Lower lobe of right lung (tissue), 2 donors: ENCODE measurements at places on chromosomes 5 and 9.

GRCh38 chr9:127206666-127207065 lies 57.9 kb upstream of the GARNL3 start:
- DNase-seq = no peak

DNA sequence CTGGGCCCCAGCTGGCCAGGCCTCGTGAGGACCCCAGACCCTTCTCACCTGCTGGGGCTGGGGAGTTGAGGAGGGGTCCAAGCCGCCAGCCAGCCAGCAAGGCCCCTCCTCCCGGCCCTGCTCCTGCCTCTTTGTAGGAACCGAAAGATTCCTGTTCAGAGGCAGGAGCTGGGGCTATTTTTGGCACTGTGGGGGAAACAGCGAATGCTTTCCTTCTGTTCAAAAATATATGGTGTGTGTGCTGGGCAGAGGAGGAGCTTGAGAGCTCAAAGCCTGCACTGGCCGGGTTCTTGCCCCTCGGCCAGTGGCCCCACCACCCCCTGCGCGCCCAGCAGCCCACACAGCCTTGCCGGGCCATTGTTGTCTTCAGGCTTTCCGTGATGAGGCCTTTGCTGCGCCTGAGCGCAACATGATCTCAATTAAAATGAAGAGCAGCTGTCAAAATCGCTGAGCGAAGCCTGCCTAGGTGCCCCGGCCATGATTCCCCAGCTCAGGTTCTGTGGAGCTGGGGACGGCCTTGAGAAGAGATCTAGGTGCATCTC lies 13.4 kb downstream of the NCS1 start:
- no peak for DNase-seq

DNA sequence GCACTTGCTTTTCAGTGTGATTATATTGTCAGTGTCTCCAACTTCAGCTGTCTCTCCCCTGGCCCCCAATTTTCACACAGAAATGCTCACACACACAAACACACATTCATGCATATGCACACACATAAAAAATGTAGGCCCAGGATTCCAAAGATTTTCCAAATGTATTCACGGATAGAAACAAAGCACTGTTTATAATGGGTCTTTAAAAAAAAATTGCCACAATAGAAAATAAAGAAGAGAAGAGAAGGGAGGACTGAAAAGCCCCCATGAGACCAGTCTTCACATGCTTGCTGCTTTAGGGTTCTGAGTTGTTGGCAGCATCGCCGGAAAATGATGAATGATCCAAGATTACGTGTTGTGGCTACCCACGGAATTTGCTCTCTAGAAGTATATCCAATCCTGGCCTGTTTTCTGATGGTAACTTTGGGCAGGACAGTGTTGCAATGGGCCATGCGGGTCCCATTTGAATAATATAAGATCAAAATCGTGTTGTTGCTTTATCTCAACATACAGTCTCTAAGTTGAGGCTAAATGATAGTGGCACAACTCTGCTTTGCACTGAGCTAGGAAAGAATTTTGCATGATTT lies 36.2 kb upstream of the ACO1 start:
- no peak for DNase-seq

DNA sequence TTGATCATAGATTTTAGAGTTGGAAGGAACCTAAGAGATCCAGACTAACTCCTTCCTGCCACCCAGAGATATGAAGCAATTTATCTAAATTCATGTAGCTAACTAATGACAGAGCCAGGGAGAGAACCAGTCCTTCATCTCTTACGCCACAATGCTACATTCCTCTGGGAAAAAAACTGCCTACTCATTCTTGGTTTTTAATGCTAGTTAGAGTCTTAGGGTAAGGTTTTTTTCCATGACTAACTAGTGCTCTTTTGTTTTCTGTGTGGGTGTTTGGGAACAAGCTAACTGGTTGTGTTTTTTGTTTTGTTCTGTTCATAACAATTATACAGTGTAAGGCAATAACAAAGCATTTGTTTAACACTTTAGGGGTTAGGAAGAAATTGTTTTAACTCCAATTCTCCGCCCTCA lies 52.4 kb downstream of the SLC44A1 start:
- DNase-seq = no peak
